Activated T-cell treated with anti-CD3 and anti-CD28 coated beads, Interleukin-2, amount 50 U/mL, for 48 hours (primary cell): ENCODE measurements at places on chromosomes 2 and 18.
A peak's percentile ranks its signal among the peaks of the same experiment; 100 is the strongest.

- no peak for DNase-seq
Observed at GRCh38 chr2:36807223-36807886, 110.8 kb downstream of the VIT start.

DNA sequence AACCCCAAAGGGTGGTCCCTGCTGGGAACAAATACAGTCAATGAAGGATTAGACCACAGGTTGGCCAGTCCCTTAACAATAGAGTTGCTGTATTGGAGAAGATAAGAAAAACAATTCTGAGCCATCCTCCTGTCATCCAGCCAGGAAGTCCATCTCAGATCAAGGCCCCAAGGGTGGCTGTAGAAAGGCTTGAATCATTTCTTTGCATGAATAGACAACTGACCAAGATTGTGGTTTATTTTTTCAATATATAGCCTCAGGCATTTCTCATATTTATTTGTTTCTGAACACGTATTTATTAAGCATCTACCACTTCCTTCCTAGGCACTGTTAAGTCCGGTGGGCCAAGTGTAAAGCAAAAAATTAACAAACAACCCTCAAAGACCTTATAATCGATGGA is 274.4 kb upstream of the SLC14A2 start:
- DNase-seq: no peak

GRCh38 chr2:221999717-222000116 is 299.1 kb downstream of the PAX3 start:
- no peak for DNase-seq

GRCh38 chr18:77400561-77400960 is 150.9 kb downstream of the GALR1 start:
- DNase-seq: no peak

DNA sequence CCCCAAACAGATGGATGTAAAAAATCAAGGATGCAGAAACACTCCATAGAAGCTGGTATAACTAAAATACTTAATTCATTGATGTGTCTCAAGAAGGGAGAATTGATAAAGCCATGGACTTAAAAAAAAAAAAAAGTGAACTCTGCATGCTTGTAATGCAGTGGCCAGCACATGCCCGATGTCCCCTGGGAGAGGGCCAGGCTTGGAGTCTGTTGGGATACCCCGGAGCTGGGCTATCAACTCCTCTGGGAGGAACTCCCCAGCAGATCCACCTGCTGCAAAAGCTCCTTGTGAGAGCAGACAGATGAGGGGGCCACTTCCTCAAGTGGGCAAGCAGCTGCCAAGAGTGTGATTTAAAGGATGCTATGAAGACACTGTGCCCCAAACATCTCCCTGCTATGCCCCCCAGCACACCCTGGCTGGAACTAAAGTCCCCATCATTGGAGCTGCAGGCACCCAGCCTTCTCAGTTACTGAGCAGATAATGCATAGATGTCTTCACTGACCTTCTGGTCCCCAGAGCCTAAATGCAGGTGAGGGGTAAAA is 311.5 kb upstream of the ID2 start:
- DNase-seq: no peak

- no peak for DNase-seq
Observed at GRCh38 chr2:106184857-106185256, 9.2 kb downstream of the UXS1 start.

GRCh38 chr2:887639-888038 is 63.0 kb upstream of the SNTG2 start:
- peak; percentile 1 for DNase-seq

- DNase-seq: no peak
Observed at GRCh38 chr2:25380023-25380422, 38.3 kb upstream of the DNMT3A start.

GRCh38 chr18:11498821-11499220 is 110.6 kb upstream of the SLC35G4 start:
- no peak for DNase-seq
